NAMALWA (cell line): ENCODE measurements at places on chromosomes 1 and 21.

GRCh38 chr1:93244298-93245069, 64.0 kb downstream of the CCDC18 start:
- no peak for DNase-seq

GRCh38 chr1:33713058-33713877, 150.6 kb upstream of the HMGB4 start:
- no peak for DNase-seq

GRCh38 chr1:12473596-12474362, 144.2 kb downstream of the DHRS3 start:
- DNase-seq = no peak

- no peak for DNase-seq
Observed at GRCh38 chr1:202597090-202597761, 113.0 kb downstream of the SYT2 start.

GRCh38 chr1:34808051-34808810, 15.4 kb downstream of the GJA4 start:
- DNase-seq = no peak

GRCh38 chr1:18945401-18945849, 11.1 kb downstream of the IFFO2 start:
- DNase-seq = no peak

DNA sequence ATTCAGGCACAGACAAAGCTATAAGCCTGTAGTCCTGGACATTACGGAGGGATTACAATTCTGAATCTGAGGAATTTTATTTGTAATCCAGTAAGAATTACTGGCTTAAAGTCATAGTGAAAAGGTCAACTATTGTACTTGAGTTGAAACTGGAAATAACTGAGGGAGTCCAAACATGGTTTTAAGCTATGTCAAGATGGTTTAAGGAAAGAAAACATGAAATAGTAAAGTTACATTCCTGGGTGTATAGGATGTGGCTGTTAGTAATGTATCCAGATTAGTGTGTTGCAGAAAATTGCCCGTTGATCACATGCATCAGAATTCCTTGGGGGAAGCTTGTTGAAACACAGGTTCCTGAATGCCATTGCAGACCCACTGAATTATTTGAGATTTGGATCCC, 124.8 kb upstream of the GORAB start:
- no peak for DNase-seq

DNA sequence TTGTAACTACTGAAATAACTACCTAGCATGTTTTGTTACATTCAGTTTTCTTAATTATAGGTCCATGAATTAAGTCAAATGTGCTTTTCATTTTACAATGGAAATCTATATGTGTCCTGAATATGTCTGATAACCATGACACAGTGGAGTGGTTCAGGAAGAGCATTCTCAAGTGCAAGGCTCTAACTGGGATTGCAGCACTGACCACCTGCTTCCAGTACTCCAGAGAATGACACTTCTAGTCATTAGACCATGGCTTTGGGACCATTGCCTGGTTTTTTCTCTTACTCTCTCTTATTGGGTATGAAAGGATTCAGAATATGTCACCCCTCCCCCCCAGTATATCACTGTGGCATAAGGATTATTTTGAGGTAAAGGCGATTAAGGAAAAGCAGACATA, 204.9 kb upstream of the CACYBP start:
- no peak for DNase-seq
